Right lung (tissue), 10 donors: ENCODE measurements at places on chromosomes 6 and 20.

DNA sequence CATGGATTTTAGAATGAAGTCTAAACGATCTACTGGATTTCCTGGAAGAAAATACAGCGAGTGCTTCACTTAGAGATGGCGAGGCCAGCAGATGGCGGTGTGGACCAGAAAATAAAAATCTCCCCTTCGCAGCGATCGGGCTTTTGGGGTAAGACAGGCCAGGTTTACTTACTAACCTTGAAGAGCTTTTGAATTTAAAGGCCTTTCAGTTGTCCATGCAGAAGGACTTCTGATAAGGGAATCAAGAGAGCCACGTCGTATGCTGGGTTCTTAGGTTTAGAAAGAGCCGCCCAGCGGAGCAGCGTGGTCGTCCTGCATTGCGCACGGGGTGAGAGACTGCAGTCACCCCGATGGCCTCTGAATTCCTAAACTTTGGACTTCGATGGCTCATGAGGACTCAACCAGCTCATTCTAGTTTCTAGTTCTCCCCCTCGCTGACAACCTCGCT, 125.2 kb upstream of the RALGAPA2 start:
- DNase-seq = peak; percentile 58

GRCh38 chr6:5098501-5099270, 13.5 kb downstream of the PPP1R3G start:
- no peak for DNase-seq

DNA sequence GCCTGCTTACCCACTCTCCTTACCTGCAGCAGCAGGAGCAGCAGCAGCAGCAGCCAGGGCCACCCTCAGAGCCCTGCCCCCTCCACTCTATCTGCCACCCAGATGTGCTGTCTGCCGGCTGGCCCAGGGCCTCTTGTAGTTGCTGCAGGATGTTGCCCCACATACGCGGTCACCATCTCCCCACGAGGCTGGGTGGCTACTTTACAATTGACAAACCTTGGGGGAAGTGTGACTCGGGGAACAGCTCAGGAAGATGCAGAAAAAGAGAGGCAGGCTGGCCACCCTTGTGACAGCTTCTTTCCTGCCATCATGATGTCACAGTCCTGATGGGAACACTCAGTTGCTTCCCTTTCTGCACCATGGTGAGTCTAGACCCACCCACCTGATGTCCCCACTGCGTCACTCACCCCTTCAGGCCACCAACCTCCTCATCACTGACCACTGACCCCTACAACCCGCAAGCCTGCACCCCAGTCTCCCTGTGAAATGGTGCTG, 14.5 kb downstream of the TREM1 start:
- no peak for DNase-seq

- peak; percentile 37 for DNase-seq
Observed at GRCh38 chr6:110053395-110054240, 75.5 kb downstream of the GPR6 start.

- DNase-seq = no peak
Observed at GRCh38 chr6:87222676-87223075, 67.3 kb downstream of the ZNF292 start.

- DNase-seq = no peak
Observed at GRCh38 chr6:10417681-10418104, 2.8 kb upstream of the TFAP2A start.

DNA sequence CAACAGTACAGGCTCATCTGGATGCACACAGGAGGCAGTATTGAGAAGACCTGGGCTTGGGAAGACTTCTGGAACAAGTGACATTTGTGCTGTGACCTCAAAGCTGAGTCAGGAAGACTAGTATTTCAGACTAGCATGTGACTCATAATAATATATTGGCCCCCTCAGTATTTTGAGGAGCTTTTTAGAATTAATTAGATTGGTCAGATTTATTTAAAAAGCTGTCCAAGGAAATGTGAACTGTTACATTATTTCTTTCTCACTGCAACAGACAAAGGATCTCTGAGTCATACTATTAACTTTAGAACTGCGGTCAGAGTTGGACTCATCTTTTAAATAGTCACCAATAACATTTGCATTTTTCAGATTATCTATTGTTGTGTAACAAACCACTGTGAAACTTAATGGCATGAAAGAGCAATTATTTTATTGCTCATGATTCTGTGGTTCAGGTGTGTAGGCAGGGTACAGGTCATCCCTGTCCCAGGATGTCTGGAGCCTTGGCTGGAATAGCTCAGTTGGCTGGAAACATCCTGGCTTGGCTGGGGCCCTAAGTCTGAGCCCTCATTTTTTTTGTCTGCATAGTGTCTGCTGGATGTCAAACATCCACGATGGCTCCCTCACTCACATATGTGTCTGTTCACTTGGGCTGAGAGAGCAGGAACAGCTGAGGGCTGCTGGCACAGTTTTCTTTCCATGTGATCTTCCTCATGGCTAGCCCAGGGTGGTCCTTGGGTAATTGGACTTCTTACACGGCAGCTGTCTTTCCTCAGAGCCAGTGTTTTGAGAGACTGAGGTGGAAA, 46.9 kb downstream of the MAP3K4 start:
- peak; percentile 79 for DNase-seq

DNA sequence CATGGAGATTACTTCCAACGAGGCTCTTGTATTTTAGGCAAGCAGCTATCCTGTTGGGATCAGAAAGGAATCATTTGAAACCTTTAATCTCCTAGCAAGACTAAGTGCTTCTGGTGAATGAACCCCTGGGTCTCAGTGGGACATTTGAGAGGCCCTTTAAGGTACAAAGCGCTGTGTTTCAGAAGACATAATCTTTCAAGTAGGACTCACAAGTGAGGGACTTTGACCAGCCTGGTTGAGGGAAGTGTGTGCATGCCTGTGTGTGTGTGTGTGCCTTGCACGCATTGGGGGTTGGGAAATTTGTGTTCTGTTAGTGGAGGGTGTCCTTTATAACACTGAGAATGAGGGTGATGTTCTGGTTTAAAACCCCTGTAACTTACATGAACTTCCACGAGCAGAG, 64.4 kb upstream of the KCNG1 start:
- no peak for DNase-seq

GRCh38 chr20:625360-625932, 15.3 kb upstream of the TCF15 start:
- no peak for DNase-seq

- DNase-seq = no peak
Observed at GRCh38 chr6:34570066-34570833, 14.1 kb upstream of the SPDEF start.

GRCh38 chr20:47905628-47906347, 120.5 kb upstream of the SULF2 start:
- no peak for DNase-seq

DNA sequence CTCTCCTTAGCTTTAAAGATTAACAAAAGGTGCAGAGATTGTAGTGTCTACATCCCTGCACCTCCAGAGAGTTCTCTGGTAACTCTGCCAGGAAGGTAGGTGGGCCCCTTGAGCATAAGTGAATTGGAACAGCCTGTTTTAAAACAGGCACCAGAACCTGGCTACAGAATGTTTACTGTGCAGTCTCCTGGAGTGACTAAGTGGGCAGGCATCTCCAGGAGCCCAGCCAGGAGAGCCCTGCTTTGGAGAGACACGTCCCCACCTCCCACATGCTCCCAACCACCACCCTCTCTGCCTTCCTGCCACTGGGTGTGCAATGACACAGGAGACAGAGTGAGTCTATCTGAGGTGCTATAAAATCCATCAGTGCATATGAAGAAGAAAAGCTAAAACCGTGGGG, 110.3 kb upstream of the EYA4 start:
- DNase-seq = no peak

DNA sequence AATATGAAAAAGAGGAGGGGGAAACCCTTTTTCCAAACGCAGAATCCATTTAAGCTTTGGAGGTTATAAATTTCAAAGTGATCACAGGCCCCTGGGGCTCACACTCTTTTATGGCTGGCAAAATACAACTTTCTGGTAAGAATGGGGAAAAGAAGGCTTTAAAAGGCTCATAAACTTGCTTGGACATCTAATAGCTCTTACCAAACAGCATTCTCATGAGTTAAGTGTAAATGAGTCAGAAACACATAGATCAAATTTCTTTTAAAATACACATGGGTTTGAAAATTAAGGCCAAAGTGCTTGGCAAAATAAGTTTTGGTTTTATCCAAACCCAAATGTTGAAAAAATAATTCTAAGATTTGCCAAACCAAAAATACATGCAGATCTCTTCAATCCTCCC, 154.6 kb downstream of the SOBP start:
- DNase-seq = no peak

- DNase-seq = no peak
Observed at GRCh38 chr6:35305117-35305516, 7.5 kb downstream of the DEF6 start.

DNA sequence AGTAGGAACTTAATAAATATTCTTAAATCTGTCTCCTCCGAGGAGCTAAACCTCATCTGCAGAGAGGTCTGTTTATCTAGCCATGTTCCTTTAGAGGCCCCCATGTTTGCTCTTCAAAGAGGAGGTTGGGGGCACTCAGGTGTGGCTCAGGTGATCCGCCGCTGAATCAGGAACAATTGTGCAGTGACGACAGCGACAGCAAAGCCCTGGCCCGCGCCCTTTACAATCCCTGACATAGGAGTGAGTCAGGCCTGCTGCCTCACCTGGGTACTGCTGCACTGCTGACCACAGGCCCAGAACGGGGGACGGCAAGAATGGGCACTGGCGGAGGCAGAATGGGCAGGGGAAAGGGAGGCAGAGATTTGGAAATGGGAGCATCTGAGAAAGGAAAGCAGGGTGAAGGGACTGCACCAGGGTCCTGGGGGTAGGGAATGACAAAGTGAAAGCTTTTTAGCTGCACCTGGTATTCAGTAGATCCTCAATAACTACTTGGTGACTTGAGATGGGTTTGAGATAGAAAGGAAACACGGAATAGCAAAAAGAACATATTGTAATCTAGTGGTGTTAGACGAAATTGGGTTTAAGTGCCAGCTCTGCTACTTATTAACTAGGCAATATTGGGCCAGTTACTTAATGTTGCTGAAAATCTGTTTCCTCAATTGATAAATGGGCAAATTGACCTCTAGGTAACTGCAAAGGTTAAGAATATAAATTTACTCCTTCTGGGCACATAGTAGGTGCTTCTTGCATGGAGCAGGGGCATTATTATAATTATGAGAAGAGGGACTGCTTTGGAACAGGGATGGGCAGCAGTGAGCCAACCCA, 5.4 kb upstream of the IER3 start:
- no peak for DNase-seq

- no peak for DNase-seq
Observed at GRCh38 chr6:45569210-45569945, 191.6 kb upstream of the SUPT3H start.

DNA sequence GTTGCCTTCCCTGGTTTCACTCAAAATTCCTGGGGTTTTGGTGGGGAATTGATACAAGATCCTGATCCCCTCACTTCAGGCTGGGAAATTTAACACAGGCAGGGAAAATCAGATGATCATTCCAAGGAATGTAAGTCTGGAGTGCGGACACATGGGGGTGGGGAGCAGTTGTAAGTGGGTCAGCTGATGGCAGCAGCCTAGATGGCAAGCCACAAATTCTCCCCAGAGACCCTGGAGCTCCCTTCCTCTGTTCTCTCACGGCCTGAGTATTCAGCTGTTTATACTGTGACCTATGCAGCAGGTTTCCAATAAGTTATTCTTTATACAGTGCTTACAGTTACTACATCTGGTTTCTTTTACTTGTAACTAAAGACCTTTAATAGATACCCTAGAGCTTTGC, 144.9 kb downstream of the SH3BGRL2 start:
- no peak for DNase-seq

GRCh38 chr6:5605937-5606336, 344.6 kb downstream of the FARS2 start:
- DNase-seq = no peak

DNA sequence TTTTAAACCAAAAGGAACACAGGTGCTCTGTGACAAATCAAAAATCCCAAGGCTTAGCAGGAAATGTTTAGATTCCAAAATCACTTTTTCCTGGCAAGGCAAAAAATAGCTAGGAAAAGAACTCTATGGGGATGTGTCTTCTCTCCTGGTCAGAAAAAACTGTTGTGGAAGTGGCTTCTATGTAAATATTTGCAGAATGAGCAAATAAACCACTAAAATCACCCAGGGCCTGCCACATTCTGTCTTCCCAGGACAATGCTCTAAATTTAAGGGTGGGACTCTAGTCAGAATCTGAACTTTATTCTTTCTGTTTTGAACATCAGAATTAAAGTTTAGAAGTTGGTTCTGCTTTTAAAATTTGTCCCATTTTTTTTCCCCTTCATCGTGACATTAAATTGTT, 29.3 kb downstream of the GCM1 start:
- no peak for DNase-seq

GRCh38 chr6:169019727-169020491, 233.7 kb downstream of the THBS2 start:
- DNase-seq = no peak

DNA sequence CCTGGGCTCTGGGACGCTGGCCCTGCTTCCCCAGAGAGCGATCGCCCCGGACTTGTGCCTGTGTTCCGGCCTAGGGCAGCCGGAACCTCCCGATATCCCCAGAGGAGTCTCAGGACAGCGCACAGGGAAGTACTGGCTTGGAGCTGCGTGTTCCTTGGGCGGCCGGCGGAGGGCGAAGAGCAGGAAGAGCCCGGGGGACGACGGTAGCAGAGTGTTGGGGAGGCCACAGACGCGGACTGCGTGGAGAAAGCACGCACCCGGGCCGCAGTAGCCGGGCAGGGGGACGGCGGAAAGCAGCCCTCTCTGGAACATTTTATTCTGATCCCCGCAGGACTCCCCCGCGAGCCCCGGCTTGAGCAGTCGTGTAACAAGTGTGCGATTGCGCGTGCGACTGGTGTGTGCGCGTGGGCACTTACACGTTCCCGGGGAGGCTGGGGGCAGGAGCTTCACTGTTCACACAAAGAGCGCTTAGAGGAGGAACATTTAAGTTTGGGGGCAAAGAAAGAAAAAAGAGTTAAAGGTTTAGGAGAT, 36.1 kb downstream of the NCR2 start:
- DNase-seq = no peak

GRCh38 chr6:122792766-122793165, 3.7 kb downstream of the SMPDL3A start:
- no peak for DNase-seq

- no peak for DNase-seq
Observed at GRCh38 chr6:52887910-52888524, 21.5 kb downstream of the GSTA3 start.

- DNase-seq = no peak
Observed at GRCh38 chr6:169589293-169589692, 112.5 kb downstream of the WDR27 start.

DNA sequence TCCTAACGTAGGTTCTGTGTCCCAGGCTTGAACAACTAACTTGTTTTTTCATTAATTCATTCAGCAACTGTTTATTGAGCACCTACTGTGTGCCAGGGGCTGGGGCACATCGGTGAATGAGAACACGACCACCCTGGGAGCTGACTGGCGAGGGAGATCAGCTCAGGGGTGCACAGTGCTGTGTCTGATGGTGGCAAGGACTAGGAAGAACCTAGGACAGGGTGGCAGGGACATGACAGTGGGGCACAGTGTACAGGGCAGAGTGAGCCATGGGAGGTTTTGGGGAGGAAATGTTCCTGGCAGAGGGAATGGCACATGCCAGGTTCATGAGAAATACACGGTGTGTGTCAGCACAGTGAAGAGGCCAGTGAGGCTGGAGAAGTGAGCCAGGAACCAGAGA, 76.7 kb downstream of the BMP7 start:
- DNase-seq = no peak
